NCI-H446 treated with DMSO at 0.1 percent for 48 hours (cell line): ENCODE measurements at places on chromosomes 4 and X.

- no peak for DNase-seq
Measured at GRCh38 chrX:68490644-68491043, 8.2 kb upstream of the YIPF6 start.

GRCh38 chr4:41477181-41477905 is 60.6 kb upstream of the LIMCH1 start:
- DNase-seq: no peak

GRCh38 chr4:73683033-73683432 is 57.3 kb upstream of the CXCL8 start:
- DNase-seq: no peak

GRCh38 chr4:139208404-139208945 is 31.5 kb upstream of the ELF2 start:
- DNase-seq: no peak

DNA sequence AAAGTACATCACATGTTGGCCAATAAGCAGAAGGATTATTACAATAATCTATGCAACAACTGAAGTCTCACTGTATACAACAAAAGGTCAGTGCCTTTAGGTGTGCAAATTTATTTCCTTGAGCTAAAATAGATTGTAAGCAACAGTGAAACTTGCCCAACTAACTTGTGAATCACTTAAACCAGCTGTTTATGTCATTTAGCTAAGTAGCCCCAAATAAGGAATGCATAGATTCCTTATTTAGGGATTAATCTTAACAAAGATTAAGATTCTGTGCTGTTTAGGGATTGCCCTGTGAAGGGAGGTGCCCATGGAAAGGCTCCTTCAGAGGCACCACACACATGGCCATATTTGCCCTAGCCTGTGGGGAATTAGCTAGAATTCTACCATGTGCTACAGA is 168.6 kb downstream of the MAML3 start:
- no peak for DNase-seq

- no peak for DNase-seq
Measured at GRCh38 chr4:88481537-88481936, 24.6 kb downstream of the HERC5 start.

DNA sequence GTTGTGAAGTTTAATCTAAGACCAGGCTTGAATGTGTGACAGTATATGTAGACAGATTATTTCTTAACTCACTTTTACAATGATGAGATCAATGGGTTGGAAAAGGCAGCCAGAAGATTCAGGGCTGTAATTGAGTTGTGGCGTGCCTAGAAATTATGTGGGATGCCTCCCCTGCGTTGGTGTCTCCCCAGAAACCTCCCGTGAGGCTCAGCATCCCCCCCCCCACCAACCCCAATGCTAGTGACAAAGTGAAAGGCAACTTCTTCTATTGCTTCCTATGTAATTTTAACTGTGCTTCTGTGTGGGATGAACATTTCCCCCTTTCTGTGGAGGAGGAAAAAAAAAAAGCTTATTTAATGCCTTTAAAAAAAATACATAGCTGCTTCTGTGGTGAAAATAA is 297.9 kb downstream of the ARHGAP10 start:
- DNase-seq: no peak

- no peak for DNase-seq
Measured at GRCh38 chrX:120120223-120120622, 4.5 kb upstream of the RHOXF1 start.

GRCh38 chrX:118189000-118189399 is 72.4 kb upstream of the KLHL13 start:
- peak; percentile 13 for DNase-seq

GRCh38 chr4:75673959-75674328 is 733 bp upstream of the G3BP2 start:
- no peak for DNase-seq

DNA sequence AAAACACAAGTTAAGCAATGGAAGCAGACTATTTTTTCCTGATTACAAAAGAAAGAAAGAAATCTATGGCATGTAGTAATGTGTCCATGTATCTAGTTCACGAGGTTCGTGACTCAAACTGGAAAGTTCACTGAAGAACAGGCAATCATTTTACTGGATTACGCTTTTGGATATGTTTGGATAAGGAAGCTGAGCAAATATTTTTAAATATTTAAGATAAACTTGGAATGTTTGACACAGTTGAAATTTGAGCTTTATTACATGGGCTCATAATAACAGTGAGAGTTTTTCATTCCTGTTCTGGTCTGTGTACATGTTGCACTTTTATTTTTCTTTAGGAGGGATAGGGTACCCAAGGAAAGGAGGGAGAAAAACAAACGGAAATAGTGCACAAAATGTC is 244.2 kb upstream of the GK2 start:
- no peak for DNase-seq

GRCh38 chr4:129446074-129446473 is 350.1 kb downstream of the C4orf33 start:
- DNase-seq: no peak
